ENCODE measurements at places on chromosomes 2 and 18.

- DNase-seq: no peak
Observed at GRCh38 chr2:98160554-98160953, 73.6 kb downstream of the VWA3B start.

DNA sequence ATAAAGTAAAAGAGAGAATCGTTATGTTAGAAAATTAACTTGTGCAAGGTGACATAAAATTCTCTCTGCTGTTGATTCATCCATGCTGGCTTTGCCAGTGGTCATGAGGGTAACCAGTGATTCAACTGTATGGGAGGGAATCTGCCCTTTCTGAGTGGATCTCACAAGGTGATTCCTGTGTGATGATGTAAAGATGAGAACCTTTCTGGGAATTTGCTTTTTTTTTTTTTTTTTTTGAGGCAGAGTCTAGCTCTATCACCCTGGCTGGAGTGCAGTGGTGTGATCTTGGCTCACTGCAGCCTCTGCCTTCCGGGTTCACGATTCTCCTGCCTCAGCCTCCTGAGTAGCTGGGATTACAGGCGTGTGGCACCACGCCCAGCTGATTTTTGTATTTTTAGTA is 23.3 kb downstream of the RAB31 start:
- DNase-seq: peak; percentile 81

DNA sequence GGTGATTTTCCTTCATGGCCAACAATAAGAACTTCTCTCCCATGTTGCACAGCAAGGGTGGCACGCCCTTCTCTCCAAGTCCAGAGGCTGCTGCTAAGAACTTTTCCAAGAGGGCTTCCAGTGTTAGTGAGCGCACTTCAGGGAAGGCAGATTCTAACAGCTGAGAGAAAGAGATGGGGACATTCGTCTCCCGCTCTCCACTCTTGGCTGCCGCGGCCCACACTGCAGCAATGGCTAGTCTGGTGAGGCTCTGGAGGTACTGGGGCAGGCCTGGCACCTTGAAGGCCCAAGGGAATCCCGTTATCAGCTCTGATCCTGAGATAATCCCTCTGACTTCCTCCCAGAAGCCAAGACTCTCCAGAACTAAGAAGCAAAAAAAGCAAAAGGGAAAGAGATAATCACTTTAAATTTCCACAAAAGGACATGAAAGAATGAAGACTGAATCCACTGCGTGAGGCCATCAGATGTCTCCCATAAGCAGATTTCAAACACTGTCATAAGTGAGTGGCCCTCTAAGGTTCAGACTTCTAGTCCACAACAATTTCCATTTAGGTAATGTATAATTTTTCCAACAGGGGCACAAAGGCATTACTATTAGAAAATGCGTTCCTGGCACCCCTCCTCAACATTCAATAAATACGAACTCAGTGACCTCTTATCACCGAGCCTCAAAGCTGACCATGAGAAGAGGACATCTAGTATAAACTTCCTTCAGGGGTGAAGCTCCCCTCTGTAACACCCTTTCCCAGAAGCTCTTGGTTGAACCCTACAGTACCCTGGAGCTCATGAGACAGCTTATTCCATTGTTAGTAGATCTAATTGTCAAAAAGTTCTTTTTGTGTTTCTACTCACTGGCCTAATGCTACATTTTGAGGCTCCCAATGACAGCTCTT is 66.7 kb upstream of the ZFP36L2 start:
- no peak for DNase-seq

DNA sequence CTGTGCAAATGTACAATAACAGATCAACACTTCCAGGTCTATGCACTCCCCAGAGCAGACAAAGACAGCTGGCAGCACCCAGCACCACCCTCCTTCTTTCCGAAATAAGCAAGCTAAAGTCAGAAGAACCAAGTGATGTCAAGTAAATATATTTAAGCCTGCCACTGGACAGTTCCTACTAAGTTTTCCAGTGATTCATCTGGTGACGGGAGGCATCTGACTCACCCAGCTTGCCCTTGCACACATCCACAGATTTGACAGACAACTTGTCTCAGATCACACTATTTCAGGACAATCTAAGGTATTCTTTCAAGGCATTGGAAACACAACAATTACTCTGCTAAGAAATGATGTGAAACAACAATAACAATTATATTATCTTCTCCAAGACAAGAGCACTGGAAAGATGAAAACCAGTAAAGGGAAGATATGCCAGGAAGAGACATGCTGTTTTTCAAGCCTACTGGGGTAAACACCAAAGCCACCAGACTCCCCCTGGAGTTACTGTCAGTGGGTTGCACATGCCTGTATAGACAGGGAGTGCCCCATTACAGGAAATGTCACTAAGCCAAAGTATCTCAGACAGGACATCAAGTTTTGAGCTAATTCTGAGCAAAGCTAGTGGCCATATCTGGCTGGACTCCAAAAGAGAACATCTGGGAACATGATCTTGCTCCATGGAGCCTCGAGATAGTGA is 287.9 kb upstream of the KLHL29 start:
- DNase-seq: no peak

DNA sequence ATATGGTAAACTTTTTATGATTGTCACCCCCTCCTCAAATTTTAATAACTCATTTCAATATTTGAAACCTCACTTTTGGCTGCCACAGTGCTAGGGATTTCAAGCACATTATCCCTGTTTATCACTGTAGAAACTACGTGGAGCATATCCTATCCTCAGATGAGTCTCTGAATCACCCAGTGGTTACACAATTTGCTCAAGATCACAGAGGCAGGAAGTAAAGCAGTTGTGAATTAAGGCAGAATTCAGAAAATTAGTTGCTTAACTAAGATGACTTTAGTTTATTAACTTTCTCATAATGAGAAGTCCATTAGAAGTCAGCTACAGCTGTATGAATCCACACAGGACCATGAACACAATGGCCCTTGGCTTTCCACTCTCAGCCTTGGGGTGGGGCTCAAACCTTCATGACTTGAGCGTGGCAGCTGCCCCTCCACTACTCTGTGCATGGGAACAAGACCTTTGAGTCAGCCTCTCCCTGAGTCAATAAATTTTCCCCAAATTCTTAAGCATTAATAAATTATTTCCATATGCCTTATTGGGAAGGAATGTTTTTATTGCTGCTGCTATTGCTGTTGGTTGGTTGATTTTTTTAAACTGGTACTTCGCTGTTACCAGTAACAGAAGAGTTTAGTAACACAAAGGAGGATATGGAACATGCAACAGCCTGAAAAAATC is 369.0 kb downstream of the CBLN2 start:
- no peak for DNase-seq

- no peak for DNase-seq
Observed at GRCh38 chr2:101253703-101254450, 1.2 kb downstream of the CNOT11 start.

DNA sequence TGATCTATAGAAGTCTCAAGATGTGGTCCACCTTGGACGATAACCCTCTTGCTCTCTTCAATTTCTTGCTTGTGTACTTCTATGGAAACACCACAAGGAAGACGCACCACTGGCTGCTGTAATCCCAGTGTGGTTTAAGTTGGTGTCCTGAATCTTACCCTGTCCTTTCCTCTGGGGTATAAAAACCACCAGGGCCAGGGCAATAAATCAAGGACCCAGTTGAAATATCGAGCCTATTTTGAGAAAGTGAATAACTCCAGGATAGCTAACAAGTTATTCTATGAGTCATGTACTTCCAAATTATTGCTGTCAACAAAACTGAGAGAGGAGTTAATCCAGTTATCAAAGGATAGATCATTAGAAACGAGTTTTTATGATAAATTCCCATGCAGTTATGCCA is 137.0 kb downstream of the RND3 start:
- no peak for DNase-seq

DNA sequence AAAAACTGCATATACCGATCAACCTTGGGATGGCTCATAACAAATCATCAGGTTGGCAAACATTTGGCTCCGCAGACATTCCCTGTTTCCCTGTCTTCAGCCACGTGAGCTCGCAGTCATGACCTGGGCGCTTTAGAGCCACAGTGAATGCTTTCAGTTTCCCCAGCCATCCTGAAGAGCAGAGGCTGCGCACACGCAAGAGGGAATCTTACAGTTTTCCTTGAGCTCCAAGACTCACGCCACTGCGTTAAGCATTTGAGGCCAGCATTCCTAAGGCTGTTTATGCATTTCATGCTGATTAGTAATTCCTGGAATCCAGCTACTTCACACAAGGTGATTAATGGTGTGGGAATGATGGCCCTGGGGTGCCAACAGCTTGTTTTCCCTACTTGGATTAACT is 95.1 kb downstream of the MTCL1 start:
- peak; percentile 91 for DNase-seq

DNA sequence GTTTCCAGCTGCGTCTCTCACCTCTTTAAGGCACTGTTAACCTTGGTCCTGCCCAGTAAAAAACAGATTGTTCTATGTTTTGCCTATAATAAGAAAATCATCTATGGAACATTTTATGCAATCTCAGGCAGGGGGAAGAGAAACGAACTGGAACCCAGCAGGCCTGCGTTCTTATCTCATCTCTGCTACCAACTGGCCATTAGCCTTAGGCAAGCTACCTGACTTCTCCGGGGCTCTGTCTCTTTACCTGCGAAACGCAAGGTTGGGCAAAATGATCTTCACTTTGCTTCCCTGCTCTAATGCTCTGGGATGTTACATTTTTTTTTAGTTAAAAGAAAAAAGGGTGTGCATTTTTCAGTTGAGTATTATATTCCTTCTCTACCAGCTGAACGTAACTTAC is 70.5 kb upstream of the WIPF1 start:
- DNase-seq: no peak

- no peak for DNase-seq
Observed at GRCh38 chr2:26822877-26823276, 25.1 kb upstream of the DPYSL5 start.

DNA sequence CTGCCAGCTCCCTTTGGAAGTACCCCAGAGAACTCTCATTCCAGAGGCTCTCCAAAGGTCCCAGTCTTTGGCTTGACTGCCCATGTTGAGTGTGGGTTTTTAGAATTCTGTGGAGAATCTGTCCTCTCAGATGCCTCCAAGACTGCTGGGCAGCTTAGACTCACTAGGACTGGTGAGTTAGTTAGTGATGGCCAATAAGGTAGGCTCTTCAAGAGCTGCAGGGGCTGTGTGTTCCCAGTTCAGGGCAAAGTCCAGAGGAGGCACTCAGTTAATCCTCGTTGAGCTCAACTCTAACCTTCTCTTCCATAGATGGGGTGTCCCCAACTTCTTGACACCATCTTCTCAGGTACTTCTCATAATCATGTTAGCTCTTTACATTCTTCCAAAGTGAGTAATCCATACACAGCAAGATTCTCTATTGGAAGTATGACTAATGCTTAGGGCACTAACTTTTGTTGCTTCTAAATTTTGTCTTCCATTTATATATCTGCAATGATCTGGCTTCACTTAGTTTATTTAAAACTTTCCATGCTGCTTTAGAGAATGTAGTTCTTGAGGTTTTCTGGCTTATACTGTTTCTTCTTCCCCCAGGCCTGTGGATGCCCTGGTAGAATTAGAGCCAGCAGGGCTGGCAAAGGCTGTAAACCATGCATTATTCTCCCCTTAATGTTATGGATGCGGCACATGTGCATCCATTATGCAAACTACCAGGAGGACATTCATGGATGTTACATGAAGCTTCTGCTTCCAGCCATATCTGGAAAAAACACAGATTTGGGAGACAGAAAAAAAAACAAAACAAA is 88.9 kb downstream of the POLE4 start:
- DNase-seq: peak; percentile 42

- no peak for DNase-seq
Observed at GRCh38 chr2:42929546-42930024, 137.2 kb upstream of the HAAO start.

- peak; percentile 66 for DNase-seq
Observed at GRCh38 chr18:23281626-23282436, 146.5 kb downstream of the CABLES1 start.

- DNase-seq: peak; percentile 72
Observed at GRCh38 chr2:24919037-24919505, 966 bp downstream of the ADCY3 start.

DNA sequence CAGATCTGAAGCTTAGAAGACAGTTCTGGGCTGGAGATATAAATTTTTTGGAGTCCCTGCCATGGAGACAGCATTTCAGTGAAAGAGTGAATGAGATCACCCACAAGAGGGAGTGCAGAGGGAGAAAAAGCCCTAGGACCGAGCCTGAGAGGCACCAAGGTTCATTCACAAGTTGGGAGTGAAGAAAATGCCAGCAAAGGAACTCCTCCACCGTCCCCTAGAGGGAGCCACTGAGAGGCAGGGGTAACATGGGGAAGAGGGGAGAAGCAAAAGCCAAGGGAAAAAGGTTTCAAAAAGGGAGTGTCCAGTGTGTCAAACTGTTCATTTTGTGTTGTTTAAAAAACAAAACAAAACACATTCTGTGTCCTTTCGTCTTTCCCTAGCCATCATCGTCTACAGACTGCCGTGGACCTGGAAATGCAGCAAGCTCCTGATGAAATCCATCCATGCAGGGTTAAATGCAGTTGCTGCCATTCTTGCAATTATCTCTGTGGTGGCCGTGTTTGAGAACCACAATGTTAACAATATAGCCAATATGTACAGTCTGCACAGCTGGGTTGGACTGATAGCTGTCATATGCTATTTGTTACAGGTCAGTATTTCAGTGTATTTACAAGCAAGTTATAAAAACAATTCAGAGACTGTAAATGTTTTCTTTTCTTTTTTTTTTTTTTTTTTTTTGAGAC is 19.1 kb downstream of the CYBRD1 start:
- DNase-seq: no peak

GRCh38 chr2:159176555-159176954 is 109.9 kb downstream of the WDSUB1 start:
- DNase-seq: no peak

DNA sequence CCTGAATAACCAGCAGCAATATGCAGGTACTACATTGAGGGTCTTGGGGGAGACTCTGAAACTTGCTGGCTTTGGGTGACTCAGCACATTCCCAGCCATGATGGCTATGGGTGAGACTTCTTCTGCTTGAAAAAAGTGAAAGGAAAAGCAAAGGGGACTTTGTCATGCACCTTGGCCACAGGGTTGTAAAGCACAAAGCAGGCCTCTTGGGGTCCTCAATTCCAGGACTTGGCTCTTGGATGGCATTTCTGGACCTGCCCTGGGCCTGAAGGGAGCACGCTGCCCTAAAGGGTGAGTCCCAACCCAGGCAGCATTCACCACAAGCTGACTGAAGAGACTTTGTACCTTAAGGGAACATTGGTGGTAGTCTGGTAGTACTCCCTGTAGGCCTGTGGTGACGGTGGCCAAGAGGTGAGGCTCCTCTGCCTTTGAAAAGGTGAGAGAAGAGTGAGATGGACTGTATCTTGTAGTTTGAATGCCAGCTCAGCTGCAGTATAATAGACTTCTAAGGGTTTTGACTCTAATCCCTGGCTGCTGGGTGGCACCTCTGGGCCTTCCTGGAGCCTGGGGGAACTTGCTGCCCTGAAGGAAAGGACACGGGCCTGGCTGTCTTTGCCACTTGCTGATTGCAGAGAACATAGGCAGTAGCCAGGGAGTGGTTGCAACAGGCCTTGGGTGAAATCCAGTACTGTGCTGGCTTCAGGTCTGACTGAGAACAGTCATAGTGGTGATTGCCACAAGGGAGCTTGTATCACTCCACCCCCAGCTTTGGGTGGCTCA is 36.5 kb upstream of the CYTIP start:
- no peak for DNase-seq
